ENCODE measurements at places on chromosomes 7 and 10. TPM values are rescaled to one million over a fixed set of nuclear protein-coding genes. Genes with fewer than 3 reads are reported as not detected.

ADCY1 gene
- total RNA-seq: 1.6 TPM

NSMCE4A gene
- total RNA-seq: 49.7 TPM

EBLN1 gene
- not detected for total RNA-seq

NXPH1 gene
- not detected for total RNA-seq

ADRB1 gene
- not detected for total RNA-seq

PTPN20 gene
- 0.22 TPM for total RNA-seq

KNDC1 gene
- total RNA-seq: 0.26 TPM

DNA sequence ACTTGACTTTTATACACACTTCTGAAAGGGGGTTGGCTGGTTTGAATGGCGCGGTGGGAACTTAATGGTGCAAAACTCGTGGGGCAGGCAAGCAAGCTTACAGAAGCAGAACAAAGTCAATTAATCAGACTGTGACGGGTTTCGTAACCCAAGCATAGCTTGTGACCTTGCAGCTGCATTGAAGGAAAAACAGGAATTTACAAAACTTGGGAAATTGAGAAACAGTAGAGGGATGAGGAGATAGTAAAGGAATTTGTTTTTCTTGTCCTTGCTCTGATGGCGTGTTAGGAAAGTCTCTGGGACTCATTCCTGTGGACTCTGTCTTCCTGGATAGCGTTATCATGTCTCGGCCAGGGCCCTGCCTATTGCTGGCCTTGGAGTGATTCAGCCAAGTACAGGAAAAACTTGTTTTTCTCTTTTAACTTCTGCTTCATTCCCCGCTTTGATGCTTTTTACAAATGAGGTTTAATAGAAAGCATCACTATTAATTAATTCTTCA lies 220.0 kb upstream of the KCND2 start:
- ATAC-seq: no peak

DNA sequence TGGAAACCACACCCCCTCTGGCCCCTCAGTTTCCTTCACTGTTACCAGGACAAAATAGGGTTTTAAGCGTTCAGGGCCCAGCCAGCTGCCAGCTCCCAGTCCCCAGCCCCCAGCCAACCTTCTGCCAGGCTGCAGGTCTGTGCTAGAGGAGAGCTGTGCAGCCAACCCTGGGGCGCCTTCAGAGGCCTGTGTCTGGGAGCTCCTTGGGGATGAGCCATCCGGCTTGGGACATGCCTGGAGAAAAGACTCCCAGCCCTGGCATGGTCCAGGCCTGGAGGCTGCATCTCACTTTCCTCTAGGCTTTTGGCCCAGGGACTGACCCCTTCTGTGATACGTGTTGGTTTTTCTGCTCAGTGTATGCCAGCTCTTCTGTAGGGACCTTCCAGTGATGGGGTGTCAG lies 487.6 kb upstream of the MGMT start:
- ATAC-seq: no peak

DNA sequence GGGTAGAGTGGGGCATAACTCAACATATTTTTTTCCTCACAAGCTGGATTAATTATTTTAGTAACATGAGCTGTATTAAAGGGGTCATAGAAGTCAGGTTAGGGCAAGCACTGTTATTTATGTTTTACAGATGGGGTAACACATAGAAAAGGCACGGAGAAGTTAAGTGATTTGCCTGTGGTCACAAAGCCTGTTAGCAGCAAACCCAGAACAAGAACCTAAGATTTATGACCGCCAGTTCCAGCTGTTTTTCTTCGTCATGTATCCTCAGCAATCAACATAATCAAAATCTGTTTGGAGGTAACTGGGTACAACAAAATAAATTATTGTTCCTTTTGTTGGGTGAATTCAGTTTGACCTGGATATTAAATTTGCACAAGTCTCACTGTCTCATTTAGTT lies 57.2 kb upstream of the BET1 start:
- ATAC-seq: no peak

DNA sequence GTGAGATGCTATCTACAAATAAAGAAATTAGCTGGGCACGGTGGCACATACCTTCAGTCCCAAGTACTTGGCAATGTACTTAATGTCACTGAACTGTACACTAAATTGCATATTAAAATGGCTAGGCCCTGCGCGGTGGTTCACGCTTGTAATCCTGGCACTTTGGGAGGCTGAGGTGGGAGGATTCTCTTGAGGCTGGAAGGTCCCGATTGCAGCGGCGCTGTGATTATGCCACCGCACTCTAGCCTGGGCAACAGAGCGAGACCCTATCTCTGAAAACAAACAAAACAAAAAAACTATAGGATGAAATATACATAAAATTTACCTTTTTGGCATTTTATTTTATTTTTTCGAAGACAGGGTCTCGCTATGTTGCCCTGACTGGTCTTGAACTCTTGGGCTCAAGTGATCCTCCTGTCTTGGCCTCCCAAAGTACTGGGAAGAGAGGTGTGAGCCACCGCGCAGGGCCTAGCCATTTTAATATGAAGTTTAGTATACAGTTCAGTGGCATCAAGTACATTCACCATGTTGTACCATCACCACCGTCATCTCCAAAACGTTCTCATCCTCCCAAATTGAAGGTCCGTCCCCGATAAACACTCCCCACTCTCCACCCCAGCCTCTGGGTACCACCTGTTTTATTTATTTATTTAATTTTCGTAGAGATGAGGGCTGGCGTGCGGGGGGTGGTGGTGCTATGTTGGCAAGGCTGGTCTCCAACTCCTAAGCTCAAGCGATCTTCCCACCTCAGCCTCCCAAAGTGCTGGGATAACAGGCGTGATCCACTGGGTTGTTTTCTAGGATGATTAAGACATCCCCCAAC lies 1.3 kb upstream of the EIF3B start:
- no peak for ATAC-seq

DNA sequence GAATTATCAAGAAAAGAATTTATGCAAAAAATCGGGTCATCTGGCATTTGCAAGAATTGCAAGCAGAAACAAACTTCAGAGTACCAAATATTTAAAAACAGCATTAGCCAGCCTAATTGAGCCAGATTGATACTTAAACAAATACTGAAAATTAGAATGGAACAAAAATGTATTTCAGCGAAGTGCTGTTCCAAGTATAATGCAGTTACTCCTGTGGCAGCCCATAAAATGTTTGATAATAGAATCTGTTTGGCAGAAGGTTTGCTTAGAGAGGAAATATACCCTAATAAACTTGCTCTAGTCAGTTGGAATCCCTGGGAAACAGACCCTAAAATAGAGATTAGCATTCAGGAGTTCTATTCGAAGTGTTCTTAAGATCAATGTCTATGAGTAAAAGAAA lies 835.1 kb upstream of the MBL2 start:
- ATAC-seq: no peak

DNA sequence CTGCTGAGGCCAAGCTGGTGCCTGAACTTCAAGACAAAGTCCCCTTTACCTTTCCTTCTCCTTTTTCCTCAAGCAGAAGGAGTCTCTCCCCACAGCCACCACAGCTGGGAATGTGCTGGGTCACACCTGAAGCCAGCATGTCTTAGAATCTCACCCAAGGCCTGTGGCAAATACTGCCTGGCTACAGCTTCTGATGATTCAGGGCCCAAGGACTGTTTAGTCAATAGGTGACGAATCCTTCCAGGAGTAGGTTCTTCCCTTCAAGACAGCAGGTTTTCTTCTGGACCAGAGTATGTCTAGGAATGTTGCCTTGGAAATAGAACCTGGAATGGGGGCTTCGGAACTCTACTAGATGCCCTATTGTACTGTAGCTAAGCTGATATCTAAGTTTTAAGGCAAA lies 374.6 kb downstream of the KIF20B start:
- ATAC-seq: no peak

DNA sequence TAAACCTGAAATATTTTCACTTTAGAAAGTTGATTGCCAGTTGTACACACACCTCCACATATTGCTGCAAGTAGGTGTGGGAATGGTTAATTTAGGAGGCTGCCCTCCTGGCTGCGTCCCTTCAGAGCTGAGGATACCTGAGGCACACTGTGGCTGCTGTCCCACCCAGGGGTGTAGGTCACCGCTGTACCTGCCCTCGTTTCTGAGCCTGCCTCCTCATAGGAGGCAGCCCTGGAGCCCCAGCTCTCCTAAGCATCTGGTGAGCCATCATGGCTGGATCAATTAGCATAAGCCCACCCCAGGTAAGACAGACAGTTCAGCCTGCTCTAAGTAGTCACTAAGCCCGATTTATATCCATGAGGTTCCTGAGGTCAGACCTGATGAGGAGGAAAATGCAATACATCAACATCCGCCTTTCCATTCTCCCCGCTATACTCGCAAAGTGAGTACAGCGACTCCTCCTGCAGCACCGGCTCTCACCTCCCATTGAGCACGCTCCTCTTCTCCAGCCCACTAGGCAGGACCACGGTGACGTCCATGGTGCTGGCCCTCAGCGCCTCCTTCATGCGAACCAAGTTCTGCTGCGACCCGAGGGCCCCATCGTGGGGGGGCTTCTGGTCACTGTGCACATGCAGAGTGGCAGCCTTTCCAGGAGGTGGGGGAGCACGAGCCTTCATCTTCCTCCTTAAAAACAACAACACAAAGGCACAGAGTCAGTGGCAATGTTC lies 97.2 kb downstream of the COBL start:
- ATAC-seq: no peak

GRCh38 chr10:80444646-80445319 lies 9.3 kb upstream of the TSPAN14 start:
- peak; percentile 79 for ATAC-seq

GRCh38 chr7:111855161-111855841 lies 293.0 kb upstream of the IMMP2L start:
- peak; percentile 23 for ATAC-seq

- no peak for ATAC-seq
These were observed 22.3 kb upstream of the TMEM26 start for GRCh38 chr10:61475449-61475873.

DNA sequence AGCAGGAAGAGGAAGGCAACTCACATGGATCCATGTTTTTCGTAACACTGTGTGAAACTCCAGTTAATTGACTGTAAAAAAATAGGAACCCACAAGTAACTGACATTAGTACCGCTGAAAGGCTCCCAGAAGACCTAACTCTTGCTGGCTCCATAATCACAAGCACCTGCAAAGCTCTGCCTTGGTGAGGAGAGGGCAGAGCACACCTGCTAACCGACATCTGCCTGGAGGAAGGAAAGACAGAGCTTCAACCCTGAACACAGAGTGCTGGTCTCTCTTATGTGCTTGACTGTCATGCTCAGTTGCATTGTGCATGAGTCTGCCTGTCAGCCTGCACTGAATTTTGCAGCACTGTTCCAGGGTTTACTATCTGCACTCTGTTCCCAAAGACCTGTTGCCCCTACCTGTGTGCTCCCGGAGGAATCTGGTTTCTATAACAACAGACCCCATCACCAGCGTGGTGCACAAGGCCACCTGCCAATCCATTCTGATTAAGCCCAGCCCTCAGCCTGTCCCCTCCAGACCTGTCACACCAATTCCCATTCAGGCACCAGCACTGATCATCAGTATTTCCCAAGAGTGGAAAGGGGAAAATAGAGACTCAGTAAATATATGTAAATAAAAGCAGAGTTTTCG lies 63.1 kb upstream of the ANKRD1 start:
- ATAC-seq: no peak

DNA sequence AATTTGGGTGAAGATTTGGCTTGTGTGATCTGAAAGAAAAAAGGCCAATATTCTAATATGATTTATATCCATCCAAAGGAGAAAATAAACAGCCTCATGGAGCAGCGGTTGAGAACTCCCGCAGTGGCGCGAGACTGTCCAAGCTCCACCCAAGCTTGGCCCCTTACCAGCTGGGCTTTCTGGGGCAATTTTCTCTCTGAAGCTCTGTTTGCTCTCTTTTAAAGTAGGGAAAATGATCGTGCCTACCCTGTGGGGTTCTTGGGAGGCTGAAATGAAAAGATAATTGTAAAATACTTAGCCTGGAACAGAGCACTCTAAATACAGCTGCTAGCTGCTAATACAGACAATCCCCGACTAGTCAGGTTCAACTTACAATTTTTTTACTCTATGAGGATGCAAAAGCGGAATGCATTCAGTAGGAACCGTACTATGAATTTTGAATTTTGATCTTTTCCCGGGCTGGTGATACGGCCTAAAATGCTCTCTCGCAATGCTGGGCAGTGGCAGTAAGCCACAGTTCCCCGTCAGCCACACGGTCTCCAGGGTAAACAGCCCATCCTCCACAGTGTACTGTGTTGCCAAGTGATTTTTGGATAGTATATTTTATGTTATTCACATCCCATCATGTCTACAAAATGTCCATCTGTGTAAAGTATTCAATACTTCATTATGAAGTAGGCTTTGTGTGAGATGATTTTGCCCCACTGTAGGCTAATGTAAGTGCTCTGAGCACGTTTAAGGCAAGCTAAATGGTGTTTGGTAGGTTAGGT lies 137.7 kb downstream of the CHN2 start:
- ATAC-seq: no peak

DNA sequence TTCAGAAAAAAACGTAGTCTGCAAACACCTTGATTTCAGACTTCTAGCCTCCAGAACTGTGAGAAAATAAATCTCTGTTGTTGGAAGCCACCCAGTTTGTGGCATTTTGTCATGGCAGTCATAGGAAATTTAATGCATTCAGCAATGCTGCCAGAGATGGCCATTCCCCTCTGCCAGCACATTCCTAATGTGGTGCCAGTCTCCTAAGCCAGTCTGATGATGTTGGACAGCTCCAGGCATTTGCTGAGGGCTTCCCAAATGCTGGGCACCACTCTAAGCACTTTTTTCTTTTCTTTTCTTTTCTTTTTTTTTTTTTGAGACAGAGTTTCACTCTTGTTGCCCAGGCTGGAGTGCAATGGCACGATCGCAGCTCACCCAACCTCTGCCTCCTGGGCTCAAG lies 666.7 kb upstream of the C7orf33 start:
- ATAC-seq: no peak

DNA sequence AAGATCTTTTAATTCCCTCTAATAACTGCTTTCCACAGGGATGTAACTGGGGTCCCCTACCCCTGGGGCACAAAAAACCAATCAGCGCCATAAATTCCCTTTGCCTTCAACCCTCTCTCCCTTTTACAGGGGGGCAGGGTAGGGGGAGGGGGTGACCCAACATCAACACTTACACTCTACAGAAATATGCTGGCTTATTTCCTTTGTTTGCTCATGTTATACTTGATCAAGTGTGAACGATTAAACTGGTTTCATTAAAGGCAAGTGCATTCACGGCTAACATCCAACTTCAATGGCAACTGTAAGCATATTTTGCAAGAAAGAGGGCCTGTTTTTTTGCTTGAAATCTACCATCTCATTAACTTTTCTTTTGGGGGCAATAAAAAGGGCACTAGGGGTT lies 2.9 kb downstream of the CTBP2 start:
- ATAC-seq: no peak

DNA sequence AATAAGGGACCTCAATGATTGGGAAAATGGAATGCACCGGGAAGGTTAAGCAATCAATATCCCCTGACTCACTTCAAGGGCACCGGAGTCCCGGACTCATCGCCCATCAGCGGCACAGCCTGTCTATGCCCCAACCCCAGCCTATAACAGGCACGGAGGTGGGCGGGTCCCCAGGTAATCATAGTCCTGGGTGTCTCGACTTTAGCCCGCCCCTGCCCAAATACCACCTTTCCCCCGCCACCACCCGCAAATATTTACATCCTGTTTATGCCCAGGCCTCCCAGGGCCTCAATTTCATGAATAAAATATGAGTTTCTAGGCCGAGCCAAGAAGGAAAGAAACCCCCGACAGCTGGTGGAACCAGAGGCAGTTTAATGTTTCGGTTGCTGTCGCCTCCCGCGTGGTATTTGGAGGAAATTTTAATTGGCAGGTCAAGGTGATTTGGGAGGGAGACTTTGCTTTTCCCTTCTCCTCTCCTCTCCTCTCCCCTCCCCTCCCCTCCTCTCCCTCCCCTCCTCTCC lies 15.6 kb upstream of the RFC2 start:
- ATAC-seq: peak; percentile 73

Measured in activated T-helper 17 cell treated with anti-CD3 and anti-CD28 coated beads, Interleukin-2, amount 50 U/mL, for 72 hours (primary cell).